ENCODE measurements at places on chromosomes 4 and X.

DNA sequence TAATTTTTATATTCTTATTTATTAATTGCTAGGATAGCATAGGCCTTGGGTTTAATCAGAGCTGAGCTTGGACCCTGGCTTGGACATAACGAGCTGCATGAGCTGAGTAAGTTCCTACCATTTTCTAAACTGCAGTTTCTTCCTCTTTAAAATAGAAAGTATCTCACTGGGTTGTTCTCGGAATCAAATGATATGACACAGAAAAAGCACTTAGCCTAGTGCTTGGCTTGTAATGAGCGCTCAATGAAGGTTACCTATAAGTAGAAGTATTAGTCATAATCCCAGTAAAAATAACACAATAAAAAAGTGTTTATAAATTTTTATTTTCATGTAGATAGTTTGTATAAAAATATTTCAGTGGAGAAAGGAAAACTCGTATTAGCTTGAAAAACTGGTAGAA is 113.3 kb upstream of the PDLIM3 start:
- no peak for DNase-seq

- no peak for DNase-seq
Observed at GRCh38 chr4:95263391-95263790, 285.4 kb downstream of the UNC5C start.

DNA sequence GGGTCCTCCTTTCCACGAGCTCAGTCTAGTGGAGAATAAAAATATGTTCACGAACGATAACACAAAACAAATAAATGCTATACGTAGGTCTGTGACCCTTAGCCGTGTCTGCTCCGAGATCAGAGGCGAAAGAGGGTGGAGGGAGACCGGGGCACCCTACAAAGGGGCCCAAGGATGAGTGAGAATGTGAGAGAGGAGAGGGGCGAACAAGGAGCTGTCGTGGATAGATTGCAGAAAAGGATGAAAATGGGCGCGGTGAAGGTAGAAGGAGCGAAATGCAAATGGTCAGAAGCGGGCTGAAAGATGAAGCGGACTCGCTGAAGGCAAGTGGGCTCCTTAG is 6.2 kb upstream of the ZBTB33 start:
- no peak for DNase-seq

DNA sequence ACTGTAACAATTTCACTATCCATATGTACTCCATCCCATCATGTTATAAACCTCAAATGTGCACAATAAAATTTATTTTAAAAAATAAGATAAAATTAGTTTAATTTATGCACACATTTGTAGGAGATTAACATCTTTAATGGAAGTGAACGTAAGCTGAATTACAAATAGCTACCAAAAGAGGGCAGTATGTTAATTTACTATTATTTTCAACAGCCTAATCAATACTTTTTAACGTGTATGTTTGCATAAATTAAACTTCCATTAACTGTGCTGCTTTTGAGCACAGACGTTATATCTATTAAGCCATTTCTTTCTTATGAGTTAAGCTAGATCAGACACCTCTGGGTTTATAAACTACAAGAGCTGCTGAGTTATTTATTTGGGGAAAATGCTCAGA is 56.5 kb upstream of the PHKA2 start:
- DNase-seq, result no peak

- DNase-seq, result no peak
Observed at GRCh38 chrX:28966331-28966730, 379.1 kb downstream of the IL1RAPL1 start.
